HTR-8/SVneo (cell line): ENCODE measurements at places on chromosomes 16 and 17.

DNA sequence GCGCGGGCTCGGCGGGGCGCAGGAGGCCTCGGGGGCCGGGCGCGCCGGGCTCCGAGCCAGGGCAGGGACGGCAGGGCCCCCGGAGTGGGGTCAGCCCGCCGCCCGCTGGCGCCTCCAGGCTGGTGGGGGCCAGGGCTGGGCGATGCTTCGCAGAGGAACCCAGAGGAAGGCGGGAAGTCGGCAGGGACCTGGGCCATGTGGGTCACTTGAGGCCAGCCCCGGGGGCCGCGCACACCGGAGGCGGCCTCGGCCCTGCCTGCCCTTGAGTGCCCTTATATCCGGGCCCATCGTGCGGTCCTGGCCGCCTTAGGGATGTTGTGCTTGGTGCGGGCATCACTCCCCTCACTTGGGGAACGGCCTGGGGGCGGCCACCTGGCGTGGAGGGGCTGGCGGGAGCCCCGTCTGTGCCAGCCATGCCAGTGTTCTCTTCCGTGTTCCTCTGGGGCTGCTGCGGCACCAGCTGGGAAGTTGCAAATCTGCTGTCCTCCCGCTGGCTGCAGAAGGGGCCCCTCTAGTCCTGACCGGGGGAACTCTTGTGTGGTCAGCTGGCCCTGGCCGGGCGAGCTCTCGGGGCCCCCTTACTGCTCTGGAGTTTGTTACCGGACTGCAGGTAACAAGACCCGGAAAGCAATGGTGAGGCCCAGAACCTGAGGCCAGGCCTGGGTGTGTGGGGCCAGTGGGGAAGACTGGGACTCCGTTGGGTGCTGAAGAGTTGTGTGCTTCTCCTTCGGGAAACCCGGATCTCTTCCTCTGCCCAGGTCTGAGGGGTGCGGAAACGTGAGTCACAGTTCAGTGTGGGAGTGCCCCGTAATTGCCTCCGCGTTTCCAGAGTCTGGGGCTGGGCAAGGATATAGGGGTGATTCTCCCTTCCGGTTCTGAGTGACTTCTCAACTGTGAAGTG is 849 bp downstream of the CAPN15 start:
- peak; percentile 68 for DNase-seq

- DNase-seq: no peak
These were observed 40.3 kb downstream of the CBFA2T3 start for GRCh38 chr16:88936556-88937205.

DNA sequence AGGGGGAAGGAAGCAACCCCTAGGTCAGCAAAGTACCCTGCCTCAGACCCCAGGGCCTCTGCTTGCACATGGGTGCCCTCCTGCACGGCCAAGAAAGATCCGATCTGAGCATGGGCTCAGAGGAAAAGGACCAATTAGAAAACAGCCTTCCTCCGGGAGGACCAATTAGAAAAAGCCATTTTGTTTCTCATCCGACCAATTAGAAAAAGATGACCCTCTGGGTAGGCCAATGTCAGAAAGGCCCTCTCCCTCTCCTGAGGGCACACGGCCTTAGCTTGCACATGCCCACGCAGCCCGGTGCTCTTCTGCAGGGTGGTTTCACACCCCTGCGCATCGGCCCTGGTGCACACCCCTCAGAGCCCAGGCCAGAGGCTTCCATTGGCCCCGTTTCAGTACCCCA is 5.1 kb upstream of the CISD3 start:
- DNase-seq: no peak

- DNase-seq: no peak
These were observed 30.2 kb downstream of the SPHK1 start for GRCh38 chr17:76414334-76415295.

DNA sequence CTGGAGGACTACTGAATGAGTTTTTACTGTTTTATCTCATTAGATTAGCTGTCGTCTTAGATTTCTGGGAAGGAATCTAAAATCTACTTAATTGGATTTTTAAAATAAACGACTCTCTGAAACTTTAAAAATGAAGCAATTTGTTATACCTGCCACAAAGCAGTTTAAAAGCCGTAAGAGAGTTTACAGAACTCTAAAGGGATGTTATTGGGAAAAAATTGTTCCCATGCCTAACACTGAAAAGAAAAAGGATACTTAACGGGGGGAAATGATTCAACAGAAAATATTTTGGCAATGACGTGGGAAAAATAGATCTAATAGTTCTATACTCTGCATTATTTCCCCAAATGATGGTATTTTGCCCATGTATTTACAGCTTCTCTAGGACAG is 27.0 kb downstream of the ARHGAP17 start:
- no peak for DNase-seq

- no peak for DNase-seq
These were observed 236.4 kb downstream of the CCDC182 start for GRCh38 chr17:57508671-57509070.

DNA sequence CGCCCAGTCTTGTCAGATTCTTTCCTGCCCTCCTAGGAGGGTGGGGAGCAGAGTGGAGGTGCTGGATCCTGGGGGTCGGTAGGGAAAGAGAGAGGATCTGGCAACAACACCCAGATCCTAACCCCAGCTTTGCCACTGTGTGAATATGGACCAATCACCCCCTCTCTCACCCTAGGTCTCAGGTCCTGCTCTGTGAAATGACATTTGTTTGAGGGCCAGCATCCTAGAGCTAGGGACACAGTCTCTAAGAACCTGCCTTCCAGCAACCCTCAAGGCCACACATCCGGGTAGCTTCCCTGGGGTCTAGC is 28.4 kb upstream of the MAP3K14 start:
- DNase-seq: no peak

DNA sequence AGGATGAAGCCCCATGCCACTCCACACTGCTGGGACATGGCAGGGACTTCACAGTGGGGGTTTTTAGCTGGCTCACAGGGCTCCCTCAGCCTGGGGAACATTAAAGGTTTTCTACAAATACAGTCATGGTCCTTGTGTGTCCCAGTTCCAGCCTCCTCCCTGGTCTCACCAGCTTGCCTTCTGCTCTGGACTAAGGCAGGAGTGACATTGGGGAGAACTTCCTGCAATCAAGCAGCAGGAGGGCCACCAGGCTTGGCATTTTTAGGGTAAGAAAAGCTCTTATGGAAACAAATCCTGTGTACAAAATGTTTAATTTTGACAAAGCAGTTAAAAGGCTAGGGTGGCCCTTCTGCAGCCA is 1.9 kb downstream of the PARD6A start:
- no peak for DNase-seq

GRCh38 chr17:36627101-36627500 is 25.7 kb downstream of the MRM1 start:
- no peak for DNase-seq

DNA sequence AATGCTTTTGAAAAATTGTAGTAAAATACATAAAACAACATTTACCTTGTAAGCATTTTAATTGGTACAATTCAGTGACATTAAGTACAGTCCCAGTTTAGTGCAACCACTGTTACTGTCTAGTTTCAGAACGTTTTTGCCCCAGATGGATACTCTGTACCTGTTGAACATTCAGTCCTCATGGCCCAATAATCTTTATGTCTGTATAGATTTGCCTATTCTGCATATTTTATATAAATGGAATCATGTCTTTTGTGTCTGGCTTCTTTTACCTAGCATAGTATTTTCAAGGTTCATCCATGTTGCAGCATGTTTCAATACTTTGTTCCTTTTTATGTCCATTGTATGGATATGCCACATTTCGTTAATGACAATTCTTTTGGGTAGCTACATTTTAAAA is 37.2 kb downstream of the TENT4B start:
- DNase-seq: no peak

DNA sequence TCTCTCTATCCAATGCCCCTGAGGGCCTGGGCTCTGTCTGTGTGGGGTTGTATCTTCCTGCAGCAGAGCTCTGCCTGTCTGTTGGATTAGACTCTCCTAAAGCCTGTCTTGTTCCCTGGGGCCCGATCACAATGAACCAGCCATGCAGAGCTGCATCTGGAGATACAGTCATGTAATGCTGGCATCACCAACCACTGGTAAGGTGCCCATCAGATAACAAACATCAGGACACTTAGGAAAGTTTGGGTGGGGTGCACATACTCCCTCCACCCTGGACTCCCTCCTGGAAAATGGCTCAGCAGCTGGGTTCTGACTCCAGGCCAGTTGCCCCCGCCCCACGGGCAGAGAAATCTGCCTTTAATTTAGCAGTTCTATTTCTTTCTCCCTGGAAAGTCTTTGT is 61.3 kb upstream of the BRD7 start:
- no peak for DNase-seq

GRCh38 chr17:48860034-48860433 is 29.2 kb downstream of the CALCOCO2 start:
- no peak for DNase-seq

- peak; percentile 68 for DNase-seq
These were observed 6.6 kb upstream of the BMERB1 start for GRCh38 chr16:15427648-15428239.

GRCh38 chr17:71337938-71338337 is 782.9 kb upstream of the SOX9 start:
- DNase-seq: no peak

- no peak for DNase-seq
These were observed 33.7 kb upstream of the HSBP1 start for GRCh38 chr16:83774066-83774465.

GRCh38 chr16:31177136-31177535 is 2.8 kb upstream of the FUS start:
- no peak for DNase-seq

GRCh38 chr17:70139449-70139993 is 29.8 kb upstream of the KCNJ2 start:
- no peak for DNase-seq

DNA sequence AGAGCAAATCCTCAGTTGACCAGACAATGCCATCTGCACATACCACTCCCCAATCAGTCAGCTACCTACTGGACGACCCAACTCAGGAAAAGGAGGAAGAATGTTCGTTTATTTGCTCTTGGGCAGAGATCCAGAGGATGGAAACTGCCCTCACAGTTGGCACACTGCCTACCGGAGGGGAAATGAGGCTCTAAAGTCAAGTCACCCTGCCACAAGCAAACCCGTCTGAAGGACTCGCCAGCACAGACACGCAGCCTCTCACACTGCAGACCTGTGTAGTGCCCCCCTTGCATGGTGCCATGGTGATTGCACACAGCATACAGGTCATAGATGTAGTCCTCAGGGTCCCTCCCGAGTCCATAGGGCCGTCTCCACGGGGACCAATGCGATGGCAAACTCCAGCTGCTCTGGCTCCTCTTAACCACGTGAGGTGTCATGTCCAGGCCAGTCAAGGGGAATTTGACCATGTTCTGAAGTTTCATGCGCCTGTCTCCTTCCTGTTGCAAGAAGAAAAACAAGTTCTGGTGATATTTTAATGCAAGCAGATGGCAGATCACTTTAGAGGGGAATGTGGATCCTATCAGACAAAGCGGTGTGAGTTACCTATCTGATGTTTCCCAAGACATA is 69.5 kb downstream of the USP31 start:
- DNase-seq: no peak

- DNase-seq: no peak
These were observed 14.3 kb downstream of the SGSH start for GRCh38 chr17:80205811-80206210.

DNA sequence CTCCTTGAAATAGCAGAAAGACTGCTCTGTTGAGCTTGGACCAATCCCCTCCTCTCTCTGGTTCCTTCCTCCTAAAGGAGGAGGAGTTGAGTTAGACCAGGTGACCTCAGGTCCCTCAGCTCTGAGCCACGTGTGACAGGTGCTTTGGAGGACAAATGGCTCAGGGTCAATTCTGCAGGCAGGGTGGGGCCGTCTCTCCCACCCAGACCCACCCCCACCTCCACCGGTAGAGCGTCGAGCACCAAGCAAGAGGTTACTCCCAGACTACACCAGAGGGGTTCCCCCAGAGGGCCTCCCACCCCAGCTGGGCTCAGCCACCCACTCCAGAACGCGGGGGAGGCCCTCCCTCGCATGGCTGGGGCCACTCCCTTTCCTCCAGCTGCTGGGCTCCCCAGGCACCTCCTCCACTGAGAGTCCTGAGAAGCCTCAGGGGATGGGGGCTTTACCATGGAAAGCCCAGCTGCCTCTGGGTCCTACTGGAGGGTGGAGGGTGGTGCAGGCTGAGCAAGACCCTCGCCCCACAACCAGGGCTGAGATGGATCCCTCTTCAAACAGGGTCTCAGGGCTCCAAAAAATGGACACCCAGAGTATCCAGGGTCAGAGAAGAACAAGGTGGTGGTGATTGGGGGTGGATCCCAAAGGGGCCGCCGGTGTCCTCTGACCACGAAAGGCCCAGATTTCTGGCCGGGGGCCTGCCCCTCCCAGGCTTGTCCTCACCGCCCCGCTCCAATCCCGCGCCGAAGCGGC is 7.6 kb downstream of the MYO1C start:
- peak; percentile 56 for DNase-seq

DNA sequence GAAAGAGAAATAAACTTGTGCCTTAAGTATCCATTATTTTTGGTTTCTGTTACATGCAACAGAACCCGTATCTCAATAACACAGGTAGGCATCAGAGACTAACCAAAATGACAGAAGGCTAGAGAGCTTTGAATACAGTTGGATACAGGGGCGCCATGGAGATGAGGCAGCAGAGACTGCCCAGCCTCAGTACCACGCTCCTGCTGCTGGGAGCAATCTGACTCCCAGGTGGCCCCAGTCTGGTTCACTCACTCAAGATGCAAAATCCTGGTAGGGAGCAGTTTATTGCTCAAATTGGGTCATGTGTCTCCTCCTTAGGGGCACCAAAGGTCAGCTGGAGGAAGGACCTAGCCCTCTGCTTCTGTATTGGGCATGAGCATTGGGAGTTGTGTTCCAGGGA is 218.9 kb downstream of the USP22 start:
- no peak for DNase-seq

DNA sequence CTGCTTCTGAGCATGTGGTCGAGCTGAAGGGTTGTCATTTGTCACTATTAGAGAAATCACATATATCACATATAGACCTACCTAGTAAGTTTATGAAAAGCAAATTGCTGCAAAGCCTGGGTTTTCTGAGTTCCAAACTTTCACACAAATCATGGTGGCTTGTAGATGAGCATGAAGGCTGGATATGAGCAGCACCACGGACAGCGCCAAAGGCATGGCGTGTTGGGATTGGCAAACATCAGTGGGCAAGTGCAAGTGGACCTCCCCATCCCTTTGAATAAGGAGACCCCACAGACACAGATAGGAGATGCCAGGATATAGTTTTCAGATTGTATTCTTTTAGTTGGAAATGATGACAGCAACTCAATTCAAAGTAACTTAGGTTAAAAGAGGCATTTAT is 77.6 kb upstream of the CACNG3 start:
- no peak for DNase-seq

GRCh38 chr17:65389949-65390348 is 171.5 kb downstream of the AXIN2 start:
- DNase-seq: peak; percentile 48

GRCh38 chr17:76969598-76970172 is 101.5 kb downstream of the MGAT5B start:
- DNase-seq: no peak
